GM10248 (cell line): ENCODE measurements at places on chromosomes 3 and 15.

DNA sequence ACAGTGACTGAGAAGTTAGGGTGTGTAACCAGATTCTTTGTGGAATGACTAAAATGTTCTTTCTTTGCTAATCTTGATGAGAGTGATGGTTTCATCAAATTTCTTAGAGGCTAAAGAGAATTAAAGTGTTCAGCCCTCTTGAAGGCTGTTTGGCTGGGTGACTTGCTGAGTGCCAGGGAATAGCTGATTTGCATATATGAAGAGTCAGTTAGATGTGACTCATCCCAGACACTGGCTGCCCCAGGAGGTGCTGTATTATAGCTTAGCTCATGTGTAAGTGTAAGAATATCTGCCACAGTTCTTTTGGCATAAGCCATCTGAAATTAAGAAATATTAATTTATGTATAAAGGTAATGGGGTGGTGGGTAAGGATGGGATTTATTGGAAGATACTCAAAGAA lies 535.1 kb downstream of the NLGN1 start:
- DNase-seq: no peak

DNA sequence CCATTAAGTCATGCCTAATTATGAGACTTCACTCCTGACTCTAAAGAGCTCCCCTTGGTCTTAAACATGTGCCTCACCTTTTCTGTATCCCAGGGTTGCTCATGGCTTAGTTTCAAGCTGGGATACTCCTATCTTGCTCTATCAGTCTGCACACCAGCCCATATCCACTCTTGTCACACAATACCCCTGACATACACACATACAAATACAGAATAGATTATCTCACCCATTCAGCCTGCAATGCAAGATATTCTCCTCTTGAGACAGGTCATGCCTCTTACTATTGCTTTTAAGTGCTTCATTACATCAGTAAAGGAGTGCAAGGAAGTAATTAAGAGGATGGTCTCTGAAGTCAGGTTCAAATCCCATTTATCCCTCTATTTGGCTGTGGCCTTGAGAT lies 587.3 kb downstream of the IGSF11 start:
- no peak for DNase-seq

DNA sequence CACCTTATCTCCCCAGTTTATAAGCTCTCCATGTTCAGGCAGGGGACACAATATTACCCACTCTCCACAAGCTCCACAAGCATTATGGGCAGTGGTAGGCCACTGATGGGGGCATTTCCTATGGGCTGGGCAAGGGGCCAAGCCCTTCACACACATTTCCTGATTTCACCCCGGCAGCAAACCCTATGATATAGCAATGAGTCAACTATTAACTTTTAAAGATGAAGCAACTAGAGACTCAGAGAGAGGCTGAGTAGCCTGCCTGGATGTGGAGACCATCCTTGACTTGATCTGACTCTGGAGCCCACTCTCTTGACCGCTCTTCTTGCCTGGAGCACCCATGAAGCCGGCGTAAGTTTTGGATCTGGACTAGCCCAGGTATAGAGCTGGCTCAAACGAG lies 27.4 kb downstream of the FOXL2NB start:
- no peak for DNase-seq

- DNase-seq: peak; percentile 31
Measured at GRCh38 chr3:100465892-100466777, 26.3 kb upstream of the TMEM45A start.
